ENCODE measurements at places on chromosomes 11 and 22.

GRCh38 chr11:8709002-8709672 lies 26.5 kb downstream of the RPL27A start:
- DNase-seq = no peak

GRCh38 chr11:102853055-102853454 lies 9.6 kb upstream of the MMP3 start:
- DNase-seq = no peak

DNA sequence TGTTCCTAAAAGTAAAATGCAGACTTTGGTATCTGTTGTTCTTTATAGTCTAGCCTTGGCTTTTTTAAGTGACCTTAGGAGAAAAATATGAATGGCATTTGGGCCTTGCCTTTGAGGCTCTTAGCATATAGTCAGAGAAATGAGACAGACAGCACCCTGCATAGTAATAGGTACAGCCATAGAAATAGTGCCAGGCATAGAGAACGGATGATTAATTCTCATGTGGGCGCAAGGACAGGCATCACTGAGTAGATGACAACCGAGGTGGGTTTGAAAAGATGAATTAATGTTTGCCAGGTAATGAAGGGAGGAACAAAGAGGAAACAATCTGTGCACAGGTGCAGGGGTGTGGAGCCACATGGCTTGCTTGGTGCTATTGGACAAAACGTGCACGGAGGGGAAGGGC lies 90.5 kb downstream of the BMAL1 start:
- DNase-seq = no peak

GRCh38 chr11:134687548-134687947 lies 275.5 kb upstream of the B3GAT1 start:
- no peak for DNase-seq

- DNase-seq = peak; percentile 35
Observed at GRCh38 chr11:96464700-96465307, 75.0 kb downstream of the JRKL start.

- no peak for DNase-seq
Observed at GRCh38 chr11:14308114-14308896, 50.7 kb downstream of the RRAS2 start.

GRCh38 chr11:134027671-134028070 lies 41.2 kb upstream of the JAM3 start:
- no peak for DNase-seq

DNA sequence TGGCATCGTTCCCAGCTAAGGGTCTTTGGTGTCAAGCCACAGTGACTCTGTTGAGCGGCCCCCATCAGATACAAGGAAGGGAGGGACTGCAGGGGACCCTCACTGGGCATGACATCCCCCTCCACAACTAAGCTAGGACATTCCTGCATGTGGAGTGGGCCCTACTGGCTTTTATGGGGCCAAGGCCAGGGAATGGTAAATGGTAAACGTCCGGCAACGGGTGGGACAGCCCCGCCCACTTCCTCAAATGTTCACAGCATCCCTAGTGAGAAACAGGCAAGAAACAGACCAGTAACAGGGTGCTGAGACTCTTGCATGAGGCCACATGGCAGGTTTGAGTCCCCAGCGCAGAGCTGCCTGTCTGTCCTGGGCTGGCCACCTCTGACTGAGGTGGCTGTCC lies 4.4 kb downstream of the TMPRSS6 start:
- DNase-seq = no peak

DNA sequence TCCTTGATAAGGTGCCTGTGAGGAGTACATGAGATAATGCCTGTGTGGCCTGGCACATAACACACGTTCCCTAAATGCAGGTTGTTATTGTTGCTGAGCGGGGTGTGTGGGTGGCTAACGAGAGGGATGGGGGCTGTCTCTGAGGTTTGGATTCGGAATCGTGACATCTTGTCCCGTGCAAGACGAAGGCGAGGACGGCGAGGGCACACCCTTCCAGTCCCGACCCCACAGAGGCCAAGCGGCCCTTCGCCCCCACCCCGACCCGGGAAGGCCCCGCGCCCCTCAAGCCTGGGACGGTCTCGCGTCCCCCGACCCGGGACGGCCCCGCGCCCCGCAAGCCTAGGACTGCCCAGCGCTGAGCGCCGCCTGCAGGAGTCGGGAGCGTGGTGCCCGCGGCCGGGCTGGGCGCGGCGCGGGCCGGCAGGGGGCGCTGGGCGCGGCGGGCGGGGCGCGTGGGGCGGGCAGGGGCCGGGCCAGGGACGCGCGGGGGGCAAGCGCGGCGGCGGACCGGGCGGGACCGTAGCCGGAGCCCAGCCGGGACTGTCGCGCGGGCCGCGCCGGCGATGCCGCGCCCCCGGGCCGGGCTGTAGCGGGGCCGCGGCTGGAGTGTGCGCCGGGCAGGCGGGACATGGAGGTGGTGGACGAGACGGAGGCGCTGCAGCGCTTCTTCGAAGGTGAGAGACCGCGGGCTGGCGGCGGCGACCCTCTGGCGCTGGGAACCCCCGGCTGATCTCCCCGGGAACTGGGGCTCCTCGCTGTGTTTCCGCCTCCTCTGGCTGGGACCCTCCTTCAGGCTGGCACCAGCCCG lies at the start of gene MYRF:
Gene MYRF (plus strand): TSS at position 520 of the 808 bp plus-strand sequence. CDS start 109 bp downstream, at position 629.
- no peak for DNase-seq

DNA sequence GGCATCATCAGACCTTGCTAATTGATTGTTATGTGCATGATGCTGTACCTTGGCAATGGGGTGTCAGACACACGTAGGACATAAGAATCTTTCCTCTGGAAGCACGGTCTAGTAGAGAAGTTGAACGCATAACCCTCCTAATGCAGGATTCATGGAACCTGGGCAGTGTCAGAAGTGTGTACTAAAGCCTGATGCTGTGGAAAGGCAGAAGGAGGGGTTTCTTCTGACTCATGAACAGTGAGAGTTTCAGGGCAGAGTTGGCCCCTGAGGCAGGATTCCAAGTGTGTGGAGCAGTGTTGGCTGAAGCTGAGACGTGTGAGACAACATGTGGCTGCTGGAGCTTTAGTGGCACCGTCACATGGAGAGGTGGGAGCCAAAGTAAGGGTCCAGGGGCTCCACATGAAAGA lies 3.5 kb downstream of the PANX1 start:
- DNase-seq = no peak

DNA sequence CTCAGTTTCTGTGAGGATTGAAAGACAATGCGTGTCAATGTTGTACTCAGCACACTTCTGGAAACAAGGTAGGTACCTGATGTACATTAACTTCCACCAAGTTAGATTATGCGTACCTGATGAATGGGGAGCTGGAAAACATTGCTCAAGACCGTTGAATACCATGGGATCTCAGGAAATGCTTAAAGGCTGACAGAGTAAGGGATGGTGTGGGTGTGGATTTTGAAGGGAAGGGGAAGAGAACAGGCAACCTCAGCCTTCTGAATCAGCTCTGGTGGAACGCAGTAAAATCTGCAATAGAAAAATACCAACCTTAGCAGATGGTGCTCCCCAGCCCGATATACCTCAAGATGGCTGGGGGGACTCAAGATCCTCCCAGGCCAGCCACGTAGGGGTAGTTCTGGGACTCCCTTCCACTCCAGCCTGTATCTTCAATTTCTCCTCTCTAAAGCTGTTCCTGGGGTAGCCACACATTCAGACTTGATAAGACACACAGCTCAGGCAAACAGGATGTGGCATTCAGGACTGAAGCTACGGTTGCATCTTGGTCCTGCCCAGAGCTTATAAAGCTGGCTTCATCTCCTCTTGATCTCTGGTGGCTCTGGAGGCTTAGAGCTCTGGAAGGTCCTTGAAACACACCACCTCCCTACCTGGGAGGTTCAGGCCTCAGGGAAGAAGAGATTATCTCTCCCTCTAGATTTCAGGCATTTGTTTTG lies 111.8 kb downstream of the CTNND1 start:
- no peak for DNase-seq

- DNase-seq = no peak
Observed at GRCh38 chr11:10377183-10377582, 72.3 kb downstream of the ADM start.

- DNase-seq = no peak
Observed at GRCh38 chr11:74736031-74736430, 4.8 kb upstream of the CHRDL2 start.

- no peak for DNase-seq
Observed at GRCh38 chr22:42961810-42962209, 53.1 kb downstream of the PACSIN2 start.

- no peak for DNase-seq
Observed at GRCh38 chr11:15057329-15057728, 16.1 kb upstream of the CALCB start.

GRCh38 chr11:27861706-27862430 lies 161.6 kb upstream of the BDNF start:
- no peak for DNase-seq

DNA sequence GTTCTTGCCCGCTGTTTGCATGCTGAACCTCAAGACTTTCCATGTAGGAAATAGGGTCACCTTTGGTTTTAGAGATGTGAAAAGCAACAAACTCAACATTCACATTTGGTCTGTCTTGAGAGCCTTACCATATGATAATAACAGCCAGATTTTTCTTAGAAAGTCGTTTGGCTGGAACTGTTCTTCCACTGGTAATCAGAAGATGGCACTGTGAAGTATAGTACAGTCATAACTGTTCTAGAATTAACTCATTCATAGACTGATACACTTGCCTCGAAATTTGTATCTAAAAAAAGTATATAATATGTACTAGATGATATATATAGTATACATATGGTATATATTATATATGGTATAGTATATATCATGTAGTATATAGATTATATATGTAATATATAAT lies 12.3 kb downstream of the LUZP2 start:
- no peak for DNase-seq

GRCh38 chr11:133982876-133983275 lies 26.1 kb upstream of the IGSF9B start:
- DNase-seq = no peak

- DNase-seq = no peak
Observed at GRCh38 chr11:87820011-87820410, 355.2 kb downstream of the RAB38 start.

DNA sequence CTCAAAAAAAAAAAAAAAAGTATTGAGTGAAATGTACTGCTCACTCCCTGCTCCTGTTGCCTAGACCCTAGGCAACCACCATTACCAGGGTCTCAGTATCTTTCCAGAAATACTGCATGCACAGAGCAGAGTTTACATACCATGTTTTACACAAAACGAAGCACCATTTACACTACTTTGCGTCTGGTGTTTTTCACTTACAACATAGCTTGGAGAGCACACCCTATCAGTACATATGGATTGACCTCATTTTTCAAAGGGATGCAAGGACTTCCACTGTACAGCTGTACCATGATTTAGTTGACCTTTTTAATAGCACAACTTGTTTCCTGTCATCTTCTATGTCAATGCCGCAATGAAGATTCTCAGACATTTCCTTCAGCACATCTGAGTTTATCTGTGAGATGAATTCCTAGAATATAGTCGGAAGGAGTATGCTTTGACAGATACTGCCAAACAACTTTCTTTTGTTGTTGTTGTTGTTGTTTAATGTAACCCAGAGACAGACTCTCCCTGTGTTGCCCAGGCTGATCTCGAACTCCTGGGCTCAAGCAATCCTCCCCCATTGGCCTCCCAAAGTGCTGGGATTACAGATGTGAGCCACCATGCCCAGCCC lies 6.1 kb downstream of the MYH9 start:
- DNase-seq = no peak

- no peak for DNase-seq
Observed at GRCh38 chr11:129346916-129347315, 28.7 kb upstream of the BARX2 start.

GRCh38 chr11:86117001-86117711 lies 48.3 kb upstream of the PICALM start:
- no peak for DNase-seq

GRCh38 chr11:10305964-10306918 lies 1.4 kb downstream of the ADM start:
- no peak for DNase-seq

- no peak for DNase-seq
Observed at GRCh38 chr11:131910523-131911387, 540.3 kb downstream of the NTM start.

GRCh38 chr11:36235750-36236149 lies 53.5 kb downstream of the COMMD9 start:
- no peak for DNase-seq

- no peak for DNase-seq
Observed at GRCh38 chr11:66020618-66021357, 5.5 kb downstream of the CATSPER1 start.

DNA sequence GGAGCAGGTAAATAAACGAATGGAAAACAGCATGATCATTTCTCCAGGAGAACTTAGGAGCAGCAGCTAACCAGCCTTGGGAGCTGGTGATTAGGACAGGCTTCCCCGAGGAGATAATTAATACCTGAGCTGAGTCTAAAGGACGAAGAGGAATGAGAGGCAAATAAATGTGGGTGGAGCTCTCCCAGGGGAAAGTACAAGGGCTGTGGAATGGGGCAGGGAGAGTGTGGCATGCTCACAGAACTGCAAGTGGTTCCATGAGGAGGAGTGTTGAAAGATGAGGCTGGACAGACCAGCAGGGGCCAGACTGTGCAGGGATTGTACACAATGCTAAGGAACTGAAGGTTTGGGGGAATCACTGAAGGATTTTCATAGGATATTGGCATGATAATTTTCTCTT lies 14.2 kb upstream of the TLCD5 start:
- DNase-seq = no peak

DNA sequence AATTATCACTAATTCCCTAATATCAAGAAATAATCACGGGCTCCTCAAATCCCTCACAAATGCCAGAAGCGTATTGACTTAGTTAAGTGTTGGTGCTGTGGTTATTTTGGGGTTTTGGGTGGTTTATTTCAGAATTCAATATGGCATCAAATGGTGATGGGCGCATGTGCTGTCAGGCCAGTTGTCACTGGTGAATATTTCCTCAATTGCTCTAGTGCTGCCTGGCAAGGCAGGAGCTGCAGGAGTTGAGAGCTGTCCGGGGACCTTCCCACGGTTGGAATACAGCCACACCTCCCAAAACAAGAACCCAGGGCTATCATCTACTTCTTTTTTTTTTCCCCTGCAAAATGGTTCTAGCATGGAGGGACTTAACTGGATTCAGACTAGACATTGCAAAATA lies 10.3 kb downstream of the IGLL5 start:
- no peak for DNase-seq

- no peak for DNase-seq
Observed at GRCh38 chr11:78244080-78244479, 55.4 kb downstream of the USP35 start.
